BJ (cell line): ENCODE measurements at places on chromosomes 1 and 21. TPM values are rescaled to one million over a fixed set of nuclear protein-coding genes. Genes with fewer than 3 reads are reported as not detected.

GRCh38 chr1:79364896-79365295, 358.4 kb upstream of the ADGRL4 start:
- no peak for DNase-seq

- no peak for DNase-seq
Measured at GRCh38 chr1:239603530-239603929, 217.2 kb downstream of the CHRM3 start.

DNA sequence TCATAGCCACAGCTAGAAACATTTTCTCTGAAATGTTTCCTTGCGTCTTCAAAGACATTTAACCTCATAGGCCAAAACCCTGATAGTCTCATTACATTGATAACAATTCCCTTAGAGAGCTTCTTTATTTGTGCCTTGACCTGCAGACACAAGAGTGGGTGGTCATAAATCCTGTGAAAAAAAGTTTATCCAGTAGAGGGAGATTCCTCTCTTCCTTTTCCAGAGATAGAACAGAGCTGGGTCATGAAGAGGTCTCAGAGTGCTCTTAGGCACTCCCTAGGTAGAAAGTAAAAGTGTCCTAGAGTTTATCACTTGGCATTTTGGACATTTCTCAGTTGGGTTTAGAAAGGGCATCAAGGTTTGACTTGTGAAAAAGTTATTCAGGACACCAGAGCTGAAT, 426.1 kb downstream of the NUF2 start:
- DNase-seq = no peak

- DNase-seq = no peak
Measured at GRCh38 chr1:19210772-19211549, 895 bp upstream of the UBR4 start.

GRCh38 chr1:57258557-57259325, 165.1 kb downstream of the DAB1 start:
- no peak for DNase-seq

DNALI1 gene
- polyA plus RNA-seq = 3.8 and 5.5 TPM in 2 replicates

ILDR2 gene
- polyA plus RNA-seq = 0.01 TPM in 1 of 2 replicates, not detected in the other

CD34 gene
- 0.87 and 1.2 TPM in 2 replicates for polyA plus RNA-seq

KRTAP6-1 gene
- not detected in 2 replicates for polyA plus RNA-seq

GFI1 gene
- polyA plus RNA-seq = 0.04 and 0.07 TPM in 2 replicates

B3GALT5 gene
- 0.09 TPM in 2 replicates for polyA plus RNA-seq
